ENCODE measurements at places on chromosomes 12 and 14.
A peak's percentile ranks its signal among the peaks of the same experiment; 100 is the strongest.

DNA sequence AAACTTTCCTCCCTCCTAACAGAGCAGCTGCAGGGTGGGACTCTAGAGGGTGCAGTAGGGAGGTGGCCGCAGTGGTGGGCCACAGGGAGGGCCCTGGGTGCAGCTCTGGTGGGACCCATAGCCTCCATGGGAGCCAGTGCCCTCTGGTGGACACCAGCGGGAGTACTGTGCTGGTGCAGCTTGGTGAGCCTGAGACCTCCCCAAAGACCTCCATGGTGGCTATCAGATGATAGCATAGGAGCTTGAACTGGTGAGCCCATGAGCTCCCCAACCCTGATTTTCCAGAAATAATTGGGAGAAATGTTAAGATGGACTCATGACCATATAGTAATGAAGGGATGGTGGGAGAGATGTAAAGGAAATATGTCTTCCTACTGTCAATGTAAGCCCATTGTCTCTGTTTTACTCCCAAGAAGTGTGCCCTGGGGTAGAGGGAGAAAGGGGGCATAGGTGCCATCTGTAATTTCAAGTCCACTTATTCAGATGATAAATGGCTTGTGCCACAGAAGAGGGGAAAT lies 98.7 kb downstream of the GAS2L3 start:
- DNase-seq, result peak; percentile 50

DNA sequence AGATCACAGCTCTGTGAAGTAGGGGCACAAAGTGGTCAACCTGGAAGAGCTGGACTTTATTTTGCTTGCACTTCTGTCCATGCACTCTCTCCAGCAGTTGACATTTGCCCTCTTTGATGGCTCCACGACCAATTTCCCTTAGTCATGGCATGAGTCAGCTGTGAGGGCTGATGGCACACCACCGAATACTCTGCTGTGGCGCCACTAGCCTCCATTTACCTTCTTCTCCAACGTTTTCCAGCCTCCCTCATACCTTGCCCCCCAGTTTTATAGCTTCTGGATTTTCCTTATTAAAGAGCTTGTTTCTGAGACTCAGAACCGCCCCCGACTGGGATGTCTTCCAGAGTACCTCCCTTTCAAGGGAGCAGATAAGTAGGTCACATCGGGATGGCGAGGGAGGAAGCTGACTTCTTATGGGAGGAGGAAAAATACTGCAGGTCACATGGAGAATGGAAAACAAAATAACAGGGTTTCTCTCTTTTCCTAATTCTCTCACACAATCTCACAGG lies 17.6 kb downstream of the NINJ2 start:
- no peak for DNase-seq

GRCh38 chr12:104064842-104065427 lies 604 bp downstream of the HCFC2 start:
- DNase-seq, result no peak

- DNase-seq, result no peak
Observed at GRCh38 chr12:45477526-45477925, 252.0 kb upstream of the ARID2 start.

DNA sequence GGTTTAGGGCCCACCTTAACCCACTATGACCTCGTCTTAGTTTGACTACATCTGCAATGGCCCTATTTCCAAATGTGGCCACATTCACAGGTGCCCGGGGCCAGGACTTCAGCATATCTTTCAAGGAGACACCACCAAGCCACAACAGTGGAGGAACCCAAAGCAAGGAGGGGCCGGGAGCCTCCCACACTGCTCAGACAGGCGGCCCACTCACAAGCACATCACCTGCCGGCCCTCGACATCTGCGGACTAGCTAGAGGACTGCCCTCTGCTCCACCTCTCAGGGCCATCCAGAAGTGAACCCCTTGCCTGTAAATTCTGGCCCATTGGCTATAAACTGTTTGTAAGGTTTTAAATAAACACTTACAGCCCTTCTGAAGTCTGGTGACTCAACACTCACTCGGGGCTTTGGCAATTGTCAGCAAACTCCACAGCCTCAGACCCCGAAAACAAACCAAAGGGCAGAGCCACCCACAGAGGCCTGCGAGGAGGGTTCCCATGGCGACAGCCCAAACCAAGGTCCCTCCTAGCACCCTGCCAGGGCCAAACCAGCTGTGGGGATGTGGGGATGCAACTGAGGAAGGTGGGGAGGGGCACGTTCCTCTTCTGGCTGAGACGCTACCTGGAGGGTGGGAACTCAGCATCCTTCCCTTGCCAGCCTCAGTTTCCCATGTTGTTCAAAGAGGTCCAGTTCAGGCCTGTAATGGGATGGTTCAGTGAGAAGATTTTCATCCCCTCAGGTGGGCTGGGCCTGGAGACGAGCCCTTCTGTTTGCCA lies 95.8 kb downstream of the DICER1 start:
- DNase-seq, result no peak

- peak; percentile 34 for DNase-seq
Observed at GRCh38 chr14:67943947-67944346, 124.4 kb downstream of the RAD51B start.

- no peak for DNase-seq
Observed at GRCh38 chr14:21534576-21534975, 8.4 kb upstream of the SALL2 start.

GRCh38 chr14:77903937-77904617 lies 104.2 kb downstream of the ADCK1 start:
- no peak for DNase-seq

GRCh38 chr14:32898876-32899275 lies 39.8 kb upstream of the NPAS3 start:
- no peak for DNase-seq

DNA sequence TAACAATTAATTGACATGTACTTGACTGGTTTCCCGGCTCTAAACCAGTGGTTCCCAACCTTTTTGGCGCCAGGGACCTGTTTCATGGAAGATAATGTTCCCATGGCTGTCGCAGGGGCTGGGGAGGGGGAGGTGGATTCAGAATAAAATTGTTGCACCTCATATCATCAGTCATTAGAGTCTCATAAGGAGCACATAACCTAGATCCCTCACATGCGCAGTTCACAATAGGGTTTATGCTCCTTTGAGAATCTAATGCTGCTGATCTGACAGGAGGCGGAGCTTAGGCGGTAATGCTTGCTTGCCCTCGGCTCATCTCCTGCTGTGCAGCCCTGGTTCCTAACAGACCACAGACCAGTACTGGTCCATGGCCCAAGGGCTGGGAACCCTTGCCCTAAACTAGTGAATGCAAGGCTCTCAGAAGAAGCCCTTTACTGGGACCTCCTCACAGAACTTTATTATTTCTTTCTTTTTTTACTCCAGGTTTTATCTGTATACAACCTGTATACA lies 86.4 kb upstream of the SINHCAF start:
- no peak for DNase-seq

DNA sequence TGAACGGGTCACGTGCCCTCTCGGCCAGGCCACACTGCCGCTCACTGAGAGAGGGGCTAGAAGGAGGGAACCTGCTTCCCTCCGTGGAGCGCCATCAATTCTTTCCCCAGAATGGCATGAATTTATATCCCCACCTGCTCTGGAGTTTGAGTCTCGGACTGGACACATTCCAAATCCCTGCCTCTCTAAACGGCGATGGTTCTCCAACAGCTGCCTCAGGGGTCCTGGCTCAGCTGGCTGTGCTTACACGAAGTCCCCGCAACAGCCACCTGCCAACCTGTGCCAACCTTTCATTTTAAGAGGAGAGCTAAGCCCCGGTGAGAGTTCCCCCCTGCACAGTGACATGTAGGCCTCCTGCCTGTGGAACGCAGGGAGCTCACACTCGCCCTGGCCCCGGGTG lies 73.2 kb downstream of the RIMBP2 start:
- no peak for DNase-seq

DNA sequence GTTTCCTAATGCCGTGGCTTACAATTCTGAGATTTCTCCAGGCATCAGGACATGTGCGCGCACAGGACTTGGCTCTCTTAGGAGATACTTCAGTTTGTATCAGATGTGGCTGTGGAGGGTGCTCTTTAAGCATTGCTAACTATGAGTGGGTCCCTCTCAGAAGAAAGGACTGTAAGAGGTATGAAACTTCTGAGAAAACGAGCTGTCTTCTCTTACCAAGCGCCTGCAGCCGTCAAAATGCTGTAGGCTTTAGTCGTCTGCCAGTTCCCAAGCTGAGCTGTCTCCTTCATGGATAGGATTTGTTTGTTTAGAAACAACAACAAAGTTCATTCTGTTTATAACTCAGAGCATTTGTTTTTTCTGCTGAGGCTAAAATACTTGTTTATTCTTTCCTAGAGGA lies 16.1 kb upstream of the MANSC4 start:
- no peak for DNase-seq

- no peak for DNase-seq
Observed at GRCh38 chr14:34359420-34360117, 102.5 kb downstream of the SPTSSA start.

- peak; percentile 77 for DNase-seq
Observed at GRCh38 chr12:57452937-57453509, 2.1 kb upstream of the INHBE start.

DNA sequence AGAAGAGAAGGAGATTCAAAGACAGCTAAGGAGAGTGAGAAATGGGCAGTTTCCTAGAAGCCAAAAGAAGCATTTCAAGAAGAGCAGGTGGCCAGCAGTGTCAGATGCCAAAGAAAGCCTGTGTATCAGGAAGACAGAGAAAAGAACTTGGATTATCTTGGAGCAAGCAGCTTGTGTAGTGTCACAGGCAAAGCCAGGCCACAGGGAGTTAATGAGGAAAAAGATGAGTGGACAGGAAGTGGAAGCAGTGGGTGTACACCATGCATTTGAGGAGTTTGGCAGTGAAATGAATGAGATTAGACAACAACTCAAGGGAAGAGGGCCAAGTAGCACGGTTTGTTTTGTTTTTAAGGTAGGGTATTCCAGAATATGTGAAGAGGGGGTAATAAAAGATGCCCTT lies 5.6 kb upstream of the MYH7 start:
- DNase-seq, result no peak

- DNase-seq, result no peak
Observed at GRCh38 chr12:44873898-44874297, 2.2 kb downstream of the NELL2 start.

- no peak for DNase-seq
Observed at GRCh38 chr14:93019367-93019843, 96.3 kb downstream of the ITPK1 start.

GRCh38 chr12:109065154-109065852 lies 12.9 kb downstream of the USP30 start:
- DNase-seq, result no peak

GRCh38 chr12:100481021-100481420 lies 7.4 kb downstream of the NR1H4 start:
- DNase-seq, result no peak

DNA sequence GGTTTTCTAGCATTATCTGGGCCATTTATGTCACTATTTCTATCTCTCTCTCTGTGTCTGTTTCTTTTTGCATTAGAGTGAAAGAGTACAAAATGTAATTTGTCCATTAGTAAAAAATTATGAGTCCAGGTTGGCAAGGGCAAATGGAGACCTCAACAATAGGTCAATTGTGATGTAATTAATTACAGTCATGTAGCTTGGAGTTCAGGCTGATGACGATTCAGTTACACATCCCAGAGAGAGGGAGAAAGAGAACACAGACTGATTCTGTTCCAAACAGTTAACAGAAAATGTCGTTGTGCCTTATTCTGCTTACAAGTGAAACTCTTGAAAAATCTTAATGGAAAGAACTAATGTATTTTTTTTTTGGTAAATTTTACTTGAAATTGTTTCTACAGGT lies 83.3 kb downstream of the ATXN7L3B start:
- no peak for DNase-seq

- no peak for DNase-seq
Observed at GRCh38 chr14:80110721-80111120, 100.6 kb downstream of the DIO2 start.

GRCh38 chr12:51374361-51374760 lies 16.8 kb downstream of the GALNT6 start:
- DNase-seq, result no peak

DNA sequence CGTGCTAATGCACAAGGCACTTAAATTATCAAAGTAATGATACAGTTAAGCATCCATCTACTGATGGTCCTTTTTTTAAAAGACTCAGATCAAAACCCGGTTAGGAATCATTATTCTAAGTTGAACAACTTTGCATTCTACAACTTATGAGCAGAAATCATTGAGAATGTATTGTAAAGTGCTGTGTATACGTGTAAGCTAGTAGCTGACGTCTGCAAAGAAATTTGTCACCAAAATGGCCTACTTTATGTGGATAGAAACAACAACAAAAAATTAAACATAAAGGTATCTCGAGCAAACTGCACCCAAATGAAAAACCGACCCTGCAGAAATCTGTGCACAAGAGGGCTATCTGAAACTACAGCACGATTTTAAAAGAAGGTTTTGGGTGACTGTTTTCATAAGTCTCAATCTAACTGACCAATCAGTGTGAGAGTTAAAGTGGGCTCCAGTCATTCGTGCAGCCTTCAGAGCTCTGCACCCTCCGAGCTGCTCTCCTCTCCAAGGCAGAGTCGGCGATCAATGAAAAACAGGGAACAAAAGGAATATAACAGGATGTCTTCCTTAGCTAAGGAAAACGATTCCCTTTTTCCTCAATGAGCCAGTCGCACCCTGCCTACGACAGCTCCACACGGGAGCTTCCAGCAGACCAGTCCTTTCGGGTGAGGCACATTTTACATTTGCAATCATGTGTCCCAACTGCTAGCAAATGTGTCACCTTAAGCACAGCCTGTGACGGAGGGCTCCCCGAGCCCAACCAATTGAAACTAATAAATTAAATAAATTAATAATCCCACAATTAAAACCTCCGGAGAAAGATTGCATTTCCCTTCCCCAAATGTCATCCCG lies 200.7 kb upstream of the FOXN3 start:
- DNase-seq, result peak; percentile 31

- no peak for DNase-seq
Observed at GRCh38 chr14:103220134-103220981, 97.1 kb downstream of the TNFAIP2 start.

DNA sequence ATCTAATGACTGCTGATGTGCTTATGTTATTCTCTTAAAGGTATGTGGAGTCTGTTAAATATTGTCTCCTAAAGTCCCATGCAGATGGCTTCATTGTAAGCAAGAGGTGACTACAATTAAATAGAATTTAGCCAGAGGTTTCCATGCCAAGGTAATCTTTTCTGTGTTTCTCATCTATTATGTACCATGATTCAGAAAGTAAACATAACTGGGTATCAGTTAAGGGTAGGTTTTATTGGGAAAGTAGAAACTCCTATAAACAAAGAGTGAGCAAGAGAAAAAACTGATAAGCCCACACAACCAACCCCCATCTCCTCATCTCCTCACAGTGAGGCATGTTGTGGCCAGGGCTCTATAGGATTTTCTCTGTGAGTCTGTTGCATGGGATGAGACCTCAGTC lies 611.7 kb downstream of the SNAPC1 start:
- DNase-seq, result no peak

- DNase-seq, result peak; percentile 59
Observed at GRCh38 chr14:73787486-73788316, 63.9 kb upstream of the PTGR2 start.

GRCh38 chr12:12476857-12477531 lies 85.7 kb downstream of the DUSP16 start:
- no peak for DNase-seq

- DNase-seq, result no peak
Observed at GRCh38 chr14:38528582-38528981, 272.7 kb upstream of the CLEC14A start.
